ENCODE measurements at places on chromosomes 1 and 21.

- no peak for DNase-seq
Measured at GRCh38 chr1:176515310-176515709, 52.3 kb downstream of the PAPPA2 start.

DNA sequence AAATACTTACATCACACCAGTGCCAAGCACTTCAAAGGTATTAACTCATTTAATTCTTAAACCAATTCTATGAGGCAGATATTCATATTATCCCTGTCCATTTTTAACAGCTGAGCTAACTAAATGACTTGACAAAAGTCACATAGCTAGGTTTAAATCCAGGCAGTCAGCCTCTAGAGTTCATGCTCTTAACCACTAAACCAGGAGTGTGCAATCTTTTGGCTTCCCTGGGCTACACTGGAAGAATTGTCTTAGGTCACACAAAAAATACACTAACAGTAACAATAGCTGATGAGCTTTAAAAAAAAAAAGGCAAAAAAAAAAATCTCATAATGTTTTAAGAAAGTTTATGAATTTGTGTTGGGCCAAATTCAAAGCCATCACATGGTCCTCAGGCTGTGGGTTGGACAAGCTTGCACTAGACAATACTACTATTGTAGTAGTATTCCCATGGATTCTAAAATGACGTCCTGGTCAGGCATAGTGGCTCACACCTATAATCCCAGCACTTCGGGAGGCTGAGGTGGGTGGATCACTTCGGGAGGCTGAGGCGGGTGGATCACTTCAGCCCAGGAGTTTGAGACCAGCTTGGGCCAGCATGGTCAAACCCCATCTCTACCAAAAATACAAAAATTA is 10.0 kb downstream of the UBR4 start:
- no peak for DNase-seq

GRCh38 chr1:13836136-13836535 is 136.1 kb downstream of the PRDM2 start:
- no peak for DNase-seq

GRCh38 chr1:47776667-47777131 is 220.5 kb downstream of the TRABD2B start:
- DNase-seq: no peak

- DNase-seq: peak; percentile 48
Measured at GRCh38 chr1:30868833-30869435, 39.6 kb downstream of the SDC3 start.

DNA sequence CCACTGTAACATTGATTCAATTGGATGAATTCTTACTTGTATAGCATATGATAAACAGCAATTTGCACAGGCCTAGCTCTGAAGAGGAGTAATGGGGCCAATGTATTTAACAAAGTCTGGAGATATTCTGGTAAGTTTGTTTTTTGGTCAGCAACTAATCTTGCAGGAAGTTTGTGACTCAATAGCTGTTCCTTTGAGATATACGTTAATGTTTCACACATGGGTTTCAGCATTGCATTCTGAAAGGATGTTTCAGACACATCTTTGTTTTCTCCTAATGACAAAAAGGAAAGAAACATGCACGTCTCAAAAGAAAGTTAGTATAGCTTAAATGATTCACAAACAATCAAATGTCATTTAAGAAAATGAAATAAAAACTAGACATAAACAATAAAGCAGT is 49.0 kb downstream of the LTN1 start:
- DNase-seq: no peak

DNA sequence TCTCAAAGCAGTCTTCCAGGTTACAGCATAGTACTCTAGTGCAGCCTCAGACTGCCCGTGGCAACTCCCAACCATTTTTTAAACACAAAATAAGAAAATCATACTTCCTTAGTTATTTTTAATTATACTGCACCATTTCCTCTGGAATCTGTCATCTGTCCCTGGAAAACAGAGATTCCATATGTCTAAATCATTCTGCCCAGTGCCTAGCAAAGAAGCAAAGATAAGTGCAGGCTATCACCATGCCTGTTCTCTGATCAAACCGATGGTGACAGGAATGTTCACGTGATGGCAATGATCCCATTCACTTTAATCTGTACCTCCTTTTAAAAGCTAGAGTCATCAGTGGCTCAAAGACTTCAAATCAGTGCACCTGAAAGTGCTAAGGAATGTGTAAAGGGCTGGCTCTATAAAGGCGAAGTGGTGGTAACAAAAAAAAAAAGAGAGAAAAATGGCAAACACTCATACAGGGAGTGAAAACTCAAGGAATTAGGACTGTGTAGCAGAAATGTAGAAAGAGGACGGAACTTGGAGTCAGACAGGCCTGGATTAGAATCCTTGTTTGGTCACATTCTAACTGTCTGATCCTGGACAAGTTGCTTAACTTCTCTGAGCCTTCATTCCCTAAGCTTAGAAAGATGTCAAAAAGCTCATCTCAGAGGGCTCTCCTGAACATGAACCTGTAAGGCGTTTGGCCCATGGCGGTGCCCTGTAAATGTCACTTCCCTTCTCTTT is 9.9 kb upstream of the CCN1 start:
- DNase-seq: no peak

- no peak for DNase-seq
Measured at GRCh38 chr1:63703701-63704107, 70.1 kb upstream of the ROR1 start.

DNA sequence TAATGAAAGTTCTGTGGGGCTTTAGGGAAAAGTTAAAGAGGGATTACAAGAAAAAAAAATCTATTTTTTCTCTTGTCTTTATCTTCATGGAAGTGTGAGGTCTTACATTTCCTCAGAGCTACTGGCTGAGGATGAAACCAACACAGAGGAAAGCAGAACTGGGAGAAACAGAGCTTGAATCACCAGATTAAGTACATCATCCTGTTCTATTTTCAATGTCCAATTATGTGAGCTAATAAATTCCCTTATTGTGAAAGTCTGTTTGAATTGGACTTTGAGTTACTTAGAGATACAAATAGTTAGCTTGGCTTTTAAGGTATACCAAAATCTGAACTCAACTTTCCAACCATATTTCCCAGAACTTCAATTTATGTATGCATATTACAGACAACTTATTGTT is 69.2 kb downstream of the LPGAT1 start:
- DNase-seq: no peak

DNA sequence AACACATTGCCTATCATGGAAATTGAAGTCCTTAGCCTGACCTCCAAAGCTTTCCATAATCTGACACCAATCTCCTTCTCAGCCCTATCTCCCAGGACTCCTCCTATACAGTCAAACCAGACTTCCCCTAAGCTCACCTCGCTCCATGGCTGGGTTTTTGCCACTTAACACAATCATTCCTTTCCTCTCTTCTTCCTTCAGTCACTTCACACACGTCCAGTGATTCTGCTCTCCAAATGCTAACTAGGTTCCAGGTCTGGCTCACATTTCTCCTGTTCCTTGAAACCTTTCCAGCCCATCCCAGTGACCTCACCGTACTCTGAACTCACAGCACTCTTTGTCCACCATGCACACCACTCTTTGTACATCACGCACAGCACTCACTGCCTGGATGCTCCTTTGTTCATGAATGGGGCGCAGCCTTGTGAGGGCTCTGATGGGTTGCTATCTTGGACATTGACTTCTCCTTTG is 98.4 kb downstream of the GLUL start:
- DNase-seq: no peak

DNA sequence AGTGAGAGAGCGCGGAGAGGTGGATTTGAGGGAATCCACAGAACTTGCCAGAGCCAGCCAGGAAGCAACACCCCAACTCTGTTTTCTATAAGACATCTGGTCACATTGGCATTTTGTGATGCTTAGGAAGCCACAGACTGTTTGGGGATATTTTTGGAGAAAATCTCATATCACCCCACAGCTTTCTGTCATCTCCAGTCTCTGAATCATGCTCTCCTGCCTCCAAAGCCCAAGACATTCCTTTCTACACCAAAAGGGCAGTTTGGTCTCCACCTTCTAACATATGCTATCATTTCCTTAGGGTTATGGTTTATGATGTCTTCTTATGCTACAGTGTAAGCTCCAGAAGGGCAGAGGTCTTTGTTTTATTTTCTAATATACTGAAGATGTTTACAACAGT is 14.4 kb upstream of the BCL10 start:
- no peak for DNase-seq

DNA sequence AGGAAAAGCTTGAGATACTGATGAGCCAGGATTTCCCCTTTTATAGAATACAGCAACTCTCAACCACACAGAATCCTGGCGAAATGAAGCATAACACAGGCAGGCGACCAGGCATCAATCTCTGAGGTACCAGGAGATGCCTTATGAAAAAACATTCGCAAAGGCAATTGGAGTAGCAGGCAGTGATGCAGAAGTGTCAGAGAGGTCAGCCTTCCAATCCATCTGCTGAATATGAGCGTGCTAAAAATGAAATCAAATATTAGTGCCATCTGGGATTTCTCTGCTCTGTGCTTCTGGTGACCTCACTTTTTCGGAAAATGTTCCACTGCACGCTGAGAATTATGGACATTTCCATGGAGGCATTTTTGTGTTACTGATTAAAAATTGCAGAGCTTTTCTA is 258.8 kb downstream of the VAV3 start:
- DNase-seq: no peak

GRCh38 chr1:6048179-6048867 is 2.6 kb downstream of the KCNAB2 start:
- DNase-seq: no peak

DNA sequence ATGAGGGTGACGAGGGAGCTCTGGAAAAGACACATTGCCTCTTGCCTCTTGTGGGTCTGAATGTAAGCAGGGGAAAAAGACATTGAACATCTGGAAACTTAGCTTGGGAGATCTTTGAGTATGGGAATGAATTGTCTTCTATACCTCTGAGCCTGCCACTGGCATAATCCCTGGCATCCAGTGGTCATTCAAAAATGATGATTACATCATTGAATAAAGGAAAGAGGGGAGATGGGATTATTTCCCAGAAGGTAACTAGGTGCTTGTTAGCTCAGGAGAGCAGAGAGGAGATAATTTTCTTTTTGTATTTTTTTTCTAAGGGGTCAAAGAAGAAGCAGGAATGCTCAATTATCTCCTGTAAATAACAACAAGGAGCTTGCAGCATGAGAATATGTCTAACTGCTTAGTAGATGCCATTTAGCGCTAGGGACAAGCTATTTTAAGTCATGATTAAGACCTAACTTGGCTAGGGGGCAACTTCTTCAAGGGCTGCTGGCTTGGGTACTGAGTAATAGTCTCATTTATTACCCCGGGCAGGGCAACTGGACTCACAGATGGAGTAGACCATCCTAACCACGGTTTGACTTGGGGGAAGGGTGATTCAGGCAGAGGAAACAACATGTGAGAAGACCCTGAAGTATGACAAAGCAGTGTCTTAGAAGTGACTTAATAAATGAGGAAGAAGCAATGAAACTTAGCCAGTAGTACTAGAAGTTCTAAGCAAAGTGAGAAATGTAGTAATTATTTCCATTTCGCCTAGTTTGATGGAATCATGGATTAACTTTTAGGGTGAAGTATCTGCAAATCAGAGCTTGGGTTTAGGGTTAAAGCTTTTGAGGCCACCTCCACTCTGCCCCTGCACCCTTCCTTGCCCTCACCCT is 11.0 kb upstream of the XCL2 start:
- no peak for DNase-seq

DNA sequence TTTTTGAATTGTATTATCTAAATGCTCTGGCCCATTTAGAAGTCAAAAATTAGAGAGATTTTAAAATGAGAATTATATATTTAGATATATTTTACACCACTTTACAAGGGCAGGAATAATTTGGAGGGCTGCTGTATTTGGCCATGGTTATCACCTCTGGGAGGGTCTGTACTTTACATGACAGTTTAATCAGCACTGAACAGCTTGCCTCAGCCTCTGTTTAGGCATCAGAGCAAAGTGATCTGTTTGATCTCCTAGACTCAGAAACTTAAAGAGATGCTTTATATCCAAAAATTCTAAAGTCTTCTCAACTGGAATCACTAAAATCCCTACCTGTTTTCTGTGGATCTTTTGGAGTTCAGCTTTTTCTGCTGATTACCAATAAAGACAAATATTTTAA is 5.4 kb upstream of the SPTA1 start:
- DNase-seq: no peak

DNA sequence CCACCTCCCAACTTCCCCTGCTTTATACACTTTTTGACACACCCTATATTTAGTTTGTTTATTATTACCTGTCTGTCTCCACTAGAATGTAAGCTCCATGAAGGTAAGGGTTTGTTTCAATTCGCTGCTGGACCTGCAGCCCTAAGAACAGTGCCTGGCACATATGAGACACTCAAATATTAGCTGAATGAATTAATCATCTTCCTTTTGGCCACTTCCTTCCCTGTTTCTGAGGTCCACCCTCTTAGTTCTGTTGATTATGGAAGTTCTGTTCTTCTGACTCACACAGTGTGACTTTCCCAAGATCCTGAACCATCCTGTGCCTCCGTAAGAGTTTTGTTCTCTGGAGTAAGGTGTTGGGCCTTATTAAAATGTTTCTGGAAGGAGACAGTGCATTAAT is 40.4 kb upstream of the GJA5 start:
- DNase-seq: no peak

- DNase-seq: no peak
Measured at GRCh38 chr1:81989524-81989923, 188.8 kb downstream of the ADGRL2 start.

GRCh38 chr1:5917591-5918274 is 74.5 kb downstream of the NPHP4 start:
- DNase-seq: no peak

DNA sequence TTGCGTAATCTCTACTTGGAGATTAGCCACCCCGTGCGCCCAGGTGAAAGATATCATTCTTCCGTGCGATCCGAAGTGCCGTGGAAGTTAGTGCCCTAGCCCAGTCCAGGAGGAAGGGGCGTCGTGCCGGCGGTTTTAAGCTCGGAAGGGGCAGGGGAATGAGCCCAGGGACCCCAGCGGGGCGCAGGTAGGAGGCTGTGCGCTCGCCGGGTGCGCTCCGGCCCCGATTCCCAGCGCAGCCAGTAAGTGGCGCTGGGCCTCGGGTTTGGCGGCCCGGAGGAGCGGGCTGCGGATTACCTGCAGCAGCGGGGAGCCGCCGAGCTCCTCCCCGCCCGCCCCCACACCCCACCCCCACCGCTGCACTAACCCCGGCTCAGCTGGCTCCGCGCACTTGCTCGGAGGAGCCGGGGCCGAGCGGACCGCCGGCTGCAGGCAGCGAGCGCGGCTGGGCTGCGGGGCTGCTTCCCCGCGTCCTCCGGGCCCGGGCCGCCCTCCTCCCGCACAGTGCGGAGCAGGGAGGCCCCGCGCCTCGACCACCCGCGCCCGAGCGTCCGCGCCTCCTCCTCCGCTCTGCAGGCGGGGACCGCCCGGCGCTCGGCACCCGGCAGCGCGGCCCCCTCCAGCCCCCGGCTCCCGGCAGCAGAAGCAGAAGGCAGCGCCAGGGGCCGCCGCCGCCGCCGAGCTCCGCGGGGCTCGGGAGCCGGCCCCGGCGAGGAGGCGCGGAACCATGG is at the start of gene RYR2:
TSS of gene RYR2 (plus strand) at position 390 of the 731 bp plus-strand sequence. CDS start at position 728, 338 bp downstream.
- DNase-seq: no peak

- no peak for DNase-seq
Measured at GRCh38 chr1:205124726-205125125, 2.9 kb upstream of the RBBP5 start.

- DNase-seq: no peak
Measured at GRCh38 chr1:43706598-43707189, 642 bp upstream of the ST3GAL3 start.

- DNase-seq: no peak
Measured at GRCh38 chr1:69494221-69494620, 73.5 kb upstream of the LRRC7 start.

GRCh38 chr1:183777328-183777727 is 27.6 kb upstream of the RGL1 start:
- no peak for DNase-seq

Measured in GM12892 (cell line).